Heart left ventricle (tissue), 16 donors: ENCODE measurements at places on chromosomes 3 and 15. TPM values are rescaled to one million over a fixed set of nuclear protein-coding genes. Genes with fewer than 3 reads are reported as not detected.
A peak's percentile ranks its signal among the peaks of the same experiment; 100 is the strongest.

The NBEAL2 gene
- total RNA-seq = 11.9 TPM

The ATRIP gene
- 5.0 TPM for total RNA-seq

The TEX55 gene
- not detected for total RNA-seq

The VIPR1 gene
- total RNA-seq = 5.4 TPM

The RNF168 gene
- 23.6 TPM for total RNA-seq

The PTH1R gene
- 2.5 TPM for total RNA-seq

GRCh38 chr3:170896781-170897180 lies 11.7 kb downstream of the EIF5A2 start:
- no peak overlapping the region for H3K27ac ChIP-seq
- H3K4me1 ChIP-seq = no peaks in the 10 kb centered on the region
- no peak for DNase-seq
- H3K4me3 ChIP-seq = no peak overlapping the region
- H3K27me3 ChIP-seq = no peaks in the 10 kb centered on the region
- peaks cover 2% of the 10 kb centered on the region for H3K36me3 ChIP-seq

GRCh38 chr3:85254738-85255137 lies 295.9 kb downstream of the CADM2 start:
- no peaks in the 10 kb centered on the region for H3K27me3 ChIP-seq
- no peak overlapping the region for H3K4me3 ChIP-seq
- no peaks in the 10 kb centered on the region for H3K4me1 ChIP-seq
- no peak overlapping the region for H3K27ac ChIP-seq
- no peak for DNase-seq
- no peaks in the 10 kb centered on the region for H3K36me3 ChIP-seq

GRCh38 chr3:28280781-28281180 lies 39.4 kb downstream of the CMC1 start:
- no peak overlapping the region for H3K27ac ChIP-seq
- no peaks in the 10 kb centered on the region for H3K27me3 ChIP-seq

- no peaks in the 10 kb centered on the region for H3K4me1 ChIP-seq
These were observed 14.0 kb downstream of the IGDCC3 start for GRCh38 chr15:65363766-65364165.

DNA sequence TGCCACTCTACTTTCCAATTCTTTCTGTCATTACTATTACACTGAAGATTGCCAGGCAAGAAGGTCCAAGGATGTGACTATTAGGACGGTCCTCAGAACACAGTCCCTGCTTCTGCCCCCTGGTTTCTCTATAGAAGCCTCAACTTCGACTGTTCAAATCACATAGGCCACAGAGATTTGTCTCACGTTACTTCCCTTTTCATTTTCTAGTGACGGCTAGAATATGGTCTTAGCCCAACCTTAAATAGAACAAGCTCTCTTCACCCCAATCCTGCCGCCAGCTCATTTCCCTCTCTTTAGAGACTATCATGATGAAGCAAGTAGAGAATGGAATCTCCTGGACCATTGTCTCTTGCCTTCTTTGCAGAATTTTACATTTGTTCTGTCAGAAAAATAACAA lies 84.9 kb downstream of the TIGIT start:
- peak overlapping the region; percentile 67 for H3K27ac ChIP-seq
- H3K4me3 ChIP-seq = no peak overlapping the region
- H3K27me3 ChIP-seq = no peaks in the 10 kb centered on the region
- H3K36me3 ChIP-seq = no peaks in the 10 kb centered on the region

- H3K27ac ChIP-seq = no peak overlapping the region
- H3K36me3 ChIP-seq = peaks cover 50% of the 10 kb centered on the region
- no peak for DNase-seq
- H3K27me3 ChIP-seq = no peaks in the 10 kb centered on the region
- no peak overlapping the region for H3K4me3 ChIP-seq
These were observed 5.2 kb downstream of the CEP97 start for GRCh38 chr3:101729586-101729985.
